ENCODE measurements at places on chromosomes 4 and X.

DNA sequence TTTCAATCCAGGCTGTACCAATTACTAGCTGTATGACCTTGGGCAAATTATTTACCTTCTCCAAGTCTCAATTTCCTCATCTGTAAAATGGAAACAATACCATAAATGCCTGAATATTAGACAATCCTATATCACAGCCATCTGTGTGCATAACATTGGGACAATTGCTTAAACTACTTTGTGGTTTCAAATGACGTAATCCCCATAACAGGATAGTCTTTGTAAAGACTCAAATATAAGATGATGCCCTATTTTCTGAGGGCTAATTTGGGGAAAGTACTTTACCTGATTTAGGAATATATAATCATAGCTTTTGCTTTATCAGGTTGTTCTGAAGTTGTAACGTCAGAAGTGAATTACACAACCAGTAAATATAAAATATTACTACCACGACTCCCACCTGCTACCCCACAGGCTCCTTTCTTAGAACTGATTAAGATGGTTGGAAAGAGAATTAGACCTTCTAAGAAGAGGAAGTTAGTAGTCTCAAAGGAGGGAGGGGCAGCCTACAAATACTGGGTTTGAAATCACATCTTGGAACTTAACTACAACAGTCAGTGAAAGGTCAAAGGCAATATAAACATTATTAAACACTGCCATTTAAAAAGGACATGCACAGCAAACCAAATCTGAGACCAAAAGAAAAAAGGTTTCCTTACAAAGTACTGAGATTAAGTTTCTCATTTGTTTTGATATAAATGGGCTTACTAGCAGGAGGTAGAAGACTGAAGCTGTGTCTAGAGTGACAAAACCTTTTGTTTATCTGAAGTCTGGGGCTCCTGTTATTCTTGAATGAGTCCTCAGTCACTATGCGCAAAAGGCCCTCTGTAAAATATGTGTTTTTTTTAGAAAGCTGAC is 215.0 kb downstream of the SCFD2 start:
- no peak for DNase-seq

GRCh38 chr4:40562208-40562607 is 67.5 kb downstream of the RBM47 start:
- no peak for DNase-seq

DNA sequence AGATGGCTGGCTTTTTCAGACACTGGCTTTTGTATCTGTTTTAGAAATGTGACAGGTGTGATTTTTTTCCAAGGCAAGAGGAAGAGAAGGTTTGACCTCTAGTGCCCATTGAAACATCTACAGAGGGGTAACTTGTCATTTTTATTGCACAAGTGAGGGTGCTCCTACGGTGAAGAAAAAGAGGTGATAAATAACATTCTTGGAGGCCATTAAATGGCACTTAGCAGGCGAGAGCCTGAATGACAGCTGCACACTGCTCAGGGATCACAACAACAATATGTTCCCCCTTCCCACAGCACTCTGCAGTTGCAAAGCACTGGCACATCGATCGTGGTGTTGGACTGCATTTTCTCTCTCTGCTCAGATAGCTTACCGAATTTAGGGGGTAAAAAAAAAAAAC is 22.9 kb downstream of the FAM184B start:
- DNase-seq: peak; percentile 21

GRCh38 chrX:72169008-72169728 is 12.4 kb upstream of the PIN4 start:
- no peak for DNase-seq

- DNase-seq: no peak
Observed at GRCh38 chr4:78200949-78201348, 143.8 kb downstream of the FRAS1 start.

- DNase-seq: no peak
Observed at GRCh38 chrX:35439692-35440091, 358.4 kb upstream of the MAGEB16 start.

DNA sequence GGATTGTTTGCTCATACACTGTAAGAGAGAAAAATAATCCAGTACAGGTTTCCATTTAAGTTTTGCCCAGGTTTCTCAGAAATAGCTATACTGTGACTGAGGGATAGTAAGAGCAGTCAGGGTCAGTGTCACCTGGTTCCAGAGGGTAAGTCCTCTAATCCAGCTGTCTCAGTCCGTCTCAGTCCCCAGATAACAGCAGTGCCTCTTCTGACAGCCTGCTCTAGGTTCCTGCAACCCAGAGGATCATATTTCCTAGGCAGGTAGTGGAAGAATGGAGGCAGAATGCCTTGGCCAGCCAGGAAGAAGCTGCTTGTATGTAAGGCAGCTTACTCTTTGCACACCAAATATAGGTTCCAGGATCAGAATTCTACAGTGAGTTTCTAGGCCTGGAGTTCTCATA is 22.6 kb upstream of the GNRHR start:
- DNase-seq: no peak

DNA sequence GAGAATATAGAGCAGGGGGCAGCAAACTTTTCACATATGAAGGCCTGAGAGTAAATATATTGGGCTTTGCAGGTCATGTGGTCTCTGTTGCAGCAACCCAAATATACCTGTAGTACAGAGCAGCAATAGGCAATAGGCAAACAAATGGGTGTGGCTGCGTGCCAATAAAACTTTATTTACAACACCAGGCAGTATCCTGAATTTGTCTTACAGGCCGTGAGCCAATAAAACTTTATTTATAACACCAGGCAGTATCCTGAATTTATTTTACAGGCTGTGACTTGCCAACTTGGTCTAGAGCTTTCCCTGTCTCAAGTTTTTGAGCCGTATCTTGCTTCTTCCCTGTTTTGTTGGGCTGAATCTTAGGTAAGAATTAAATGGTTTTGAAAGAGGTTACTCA is 118.2 kb downstream of the PHEX start:
- no peak for DNase-seq

- no peak for DNase-seq
Observed at GRCh38 chr4:147772056-147772455, 40.2 kb downstream of the ARHGAP10 start.

- no peak for DNase-seq
Observed at GRCh38 chr4:100848841-100849240, 331.0 kb upstream of the EMCN start.

- no peak for DNase-seq
Observed at GRCh38 chrX:20664774-20665173, 398.1 kb upstream of the RPS6KA3 start.

DNA sequence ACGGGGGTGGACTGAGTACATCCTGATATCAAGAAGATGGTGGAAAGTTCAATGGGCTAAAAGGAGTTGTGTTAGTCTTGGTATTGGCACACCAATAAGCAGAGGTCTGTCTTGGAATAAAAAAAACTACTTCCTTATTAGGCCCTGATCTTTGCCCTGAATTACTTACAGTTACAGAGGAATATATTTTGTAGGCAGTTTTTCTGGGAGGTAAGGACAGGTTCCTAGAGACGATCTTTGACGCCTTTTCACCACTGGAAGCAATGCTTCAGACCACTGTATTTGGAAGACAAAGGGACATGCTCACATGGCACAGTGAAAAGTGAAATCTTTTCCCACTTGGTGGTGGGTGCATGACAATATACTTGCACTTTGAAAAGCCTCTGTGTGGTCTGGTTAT is 618 bp upstream of the XK start:
- DNase-seq: no peak

DNA sequence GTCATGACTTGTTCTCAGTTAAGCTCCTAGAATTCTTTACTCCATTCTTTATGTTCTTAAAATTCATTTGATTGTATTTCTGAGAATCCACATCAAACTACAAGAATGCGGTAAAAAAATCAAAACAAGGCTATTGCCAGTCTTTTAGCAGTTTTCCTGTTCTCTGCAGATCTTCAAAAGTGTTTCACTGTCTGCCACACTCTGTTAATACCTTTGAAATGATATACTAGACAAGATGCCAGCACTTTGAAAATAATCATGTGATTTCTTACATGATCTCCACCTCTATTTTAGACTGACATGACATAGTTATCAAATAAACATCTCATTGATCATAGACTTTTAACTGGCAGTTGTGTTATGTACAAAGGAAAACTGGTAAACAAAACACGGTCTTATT is 30.1 kb upstream of the GPRIN3 start:
- DNase-seq: no peak

GRCh38 chr4:1061056-1061700 is 49.8 kb downstream of the FGFRL1 start:
- no peak for DNase-seq

DNA sequence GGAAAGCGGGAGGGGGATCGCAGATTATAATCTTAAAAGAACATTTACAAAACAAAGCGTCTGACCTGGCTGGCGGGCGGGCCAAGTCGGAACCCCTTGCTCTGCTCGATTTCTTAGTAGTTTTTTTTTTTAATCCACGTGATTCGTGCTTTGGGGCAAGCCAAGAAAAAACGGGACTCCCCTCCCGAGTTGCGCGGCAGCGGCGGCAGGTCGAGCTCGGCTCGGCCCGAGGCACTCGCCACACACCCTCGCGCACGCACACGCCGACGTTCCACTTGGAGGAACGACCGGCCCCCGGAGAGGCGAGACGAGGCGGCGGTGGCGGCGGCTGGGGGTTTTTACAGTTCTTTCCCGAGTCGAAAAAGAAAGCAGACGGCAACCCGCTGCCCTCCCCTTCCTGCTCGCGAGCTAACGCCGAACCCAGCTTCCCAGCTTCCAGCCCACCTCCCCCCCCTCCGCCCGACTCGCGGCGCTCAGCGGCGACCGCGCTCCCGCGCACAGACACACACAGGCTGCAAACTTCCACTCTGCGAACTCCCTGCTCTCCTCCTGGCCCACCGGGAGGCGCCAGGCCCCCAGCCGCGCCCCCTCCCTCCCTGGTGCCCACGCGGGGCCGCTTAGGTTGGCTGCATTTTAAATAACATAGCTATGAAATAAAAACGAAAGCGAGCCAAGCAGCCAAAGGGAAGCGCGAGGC is 1.2 kb downstream of the BCOR start:
- peak; percentile 19 for DNase-seq

GRCh38 chr4:7342223-7343080 is 92.3 kb downstream of the PSAPL1 start:
- no peak for DNase-seq

GRCh38 chr4:86810847-86811246 is 38.3 kb downstream of the SLC10A6 start:
- DNase-seq: no peak

DNA sequence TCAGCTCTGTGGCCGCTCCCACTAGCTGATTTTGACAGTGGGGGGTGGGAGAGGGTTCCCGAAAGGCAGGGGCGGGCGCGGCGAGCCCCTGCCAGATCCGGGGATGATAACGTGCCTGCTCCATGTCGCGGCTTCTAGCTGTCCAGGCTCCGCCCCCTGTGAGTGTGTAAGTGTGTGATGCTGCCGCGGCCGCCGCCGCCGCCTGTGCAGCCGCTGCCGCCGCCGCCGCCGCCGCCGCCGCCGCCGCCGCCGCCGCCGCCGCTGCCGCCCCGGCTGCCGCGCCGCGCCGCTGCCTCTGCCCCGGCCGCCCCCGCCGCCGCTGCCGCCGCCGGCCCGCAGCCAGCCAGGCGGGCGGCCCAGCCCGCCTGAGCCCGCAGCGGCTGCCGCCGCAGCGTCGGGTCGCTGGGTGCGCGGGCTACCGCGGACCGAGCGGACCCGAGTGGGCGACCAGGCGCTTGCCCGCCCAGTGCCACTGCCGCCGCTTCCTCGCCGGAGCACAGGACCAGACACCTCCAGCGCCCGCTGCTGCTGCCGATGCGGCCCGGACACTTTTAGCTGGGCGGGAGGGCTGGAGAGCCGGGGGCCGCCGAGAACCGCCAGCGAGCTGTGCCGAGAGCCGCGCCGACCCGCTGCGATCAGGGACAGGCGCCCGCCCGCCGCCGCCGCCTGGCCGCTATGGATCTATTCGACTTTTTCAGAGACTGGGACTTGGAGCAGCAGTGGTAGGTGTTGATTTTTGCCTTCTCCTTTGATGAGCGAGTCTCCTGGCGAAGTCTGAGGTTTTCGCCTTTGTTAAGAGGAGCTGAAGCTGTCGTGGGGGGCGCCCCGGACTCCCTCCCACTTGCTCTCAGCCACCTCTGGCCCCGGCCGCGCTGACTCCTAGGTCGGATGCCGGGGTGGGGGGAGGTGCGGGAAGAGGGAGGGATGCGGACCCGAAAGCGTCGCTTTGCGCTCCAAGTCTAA is at the start of gene AFF2:
Gene AFF2, plus strand, starts transcription at position 195 of the 963 bp plus-strand sequence. Its CDS starts 481 bp downstream, at position 676.
- no peak for DNase-seq

- no peak for DNase-seq
Observed at GRCh38 chrX:40189637-40190036, 91.9 kb upstream of the BCOR start.

GRCh38 chrX:73556159-73556558 is 6.8 kb upstream of the CHIC1 start:
- no peak for DNase-seq
